ENCODE measurements at places on chromosomes 16 and 17.
A peak's percentile ranks its signal among the peaks of the same experiment; 100 is the strongest.

GRCh38 chr17:73950593-73950914 lies 252.9 kb upstream of the RPL38 start:
- DNase-seq = no peak

DNA sequence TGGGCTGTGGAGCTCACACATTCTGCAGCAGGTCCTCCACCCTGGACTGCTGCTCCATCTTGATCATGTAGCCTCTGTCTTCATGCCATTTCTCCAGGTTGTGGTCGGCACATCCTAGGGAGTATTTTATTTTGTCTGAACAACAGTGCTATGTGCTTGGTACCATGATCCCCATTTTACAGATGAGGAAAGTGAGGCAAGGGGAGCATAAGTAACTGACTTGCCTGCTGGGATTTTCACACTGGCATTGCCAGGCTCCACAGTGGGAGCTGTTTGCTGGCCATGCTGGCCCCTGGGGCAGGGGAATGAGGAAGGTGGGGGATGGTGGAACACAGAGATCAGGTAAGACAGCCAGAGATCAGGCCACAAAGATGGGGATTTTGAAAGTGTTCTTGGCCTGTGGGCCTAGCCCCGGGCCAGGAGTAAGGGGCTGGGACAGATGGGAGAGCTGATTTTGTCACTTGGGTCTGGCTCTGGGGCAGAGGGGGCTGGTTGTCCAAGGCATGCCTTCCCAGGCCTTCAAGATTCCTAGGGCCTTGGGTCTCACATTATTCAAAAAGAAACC lies 9.3 kb upstream of the ZNF500 start:
- DNase-seq = no peak

- no peak for DNase-seq
Measured at GRCh38 chr17:43558805-43559160, 12.6 kb upstream of the ETV4 start.

GRCh38 chr16:11240636-11241473 lies 15.1 kb downstream of the SOCS1 start:
- DNase-seq = no peak

- no peak for DNase-seq
Measured at GRCh38 chr16:74626741-74627416, 20.0 kb upstream of the GLG1 start.

DNA sequence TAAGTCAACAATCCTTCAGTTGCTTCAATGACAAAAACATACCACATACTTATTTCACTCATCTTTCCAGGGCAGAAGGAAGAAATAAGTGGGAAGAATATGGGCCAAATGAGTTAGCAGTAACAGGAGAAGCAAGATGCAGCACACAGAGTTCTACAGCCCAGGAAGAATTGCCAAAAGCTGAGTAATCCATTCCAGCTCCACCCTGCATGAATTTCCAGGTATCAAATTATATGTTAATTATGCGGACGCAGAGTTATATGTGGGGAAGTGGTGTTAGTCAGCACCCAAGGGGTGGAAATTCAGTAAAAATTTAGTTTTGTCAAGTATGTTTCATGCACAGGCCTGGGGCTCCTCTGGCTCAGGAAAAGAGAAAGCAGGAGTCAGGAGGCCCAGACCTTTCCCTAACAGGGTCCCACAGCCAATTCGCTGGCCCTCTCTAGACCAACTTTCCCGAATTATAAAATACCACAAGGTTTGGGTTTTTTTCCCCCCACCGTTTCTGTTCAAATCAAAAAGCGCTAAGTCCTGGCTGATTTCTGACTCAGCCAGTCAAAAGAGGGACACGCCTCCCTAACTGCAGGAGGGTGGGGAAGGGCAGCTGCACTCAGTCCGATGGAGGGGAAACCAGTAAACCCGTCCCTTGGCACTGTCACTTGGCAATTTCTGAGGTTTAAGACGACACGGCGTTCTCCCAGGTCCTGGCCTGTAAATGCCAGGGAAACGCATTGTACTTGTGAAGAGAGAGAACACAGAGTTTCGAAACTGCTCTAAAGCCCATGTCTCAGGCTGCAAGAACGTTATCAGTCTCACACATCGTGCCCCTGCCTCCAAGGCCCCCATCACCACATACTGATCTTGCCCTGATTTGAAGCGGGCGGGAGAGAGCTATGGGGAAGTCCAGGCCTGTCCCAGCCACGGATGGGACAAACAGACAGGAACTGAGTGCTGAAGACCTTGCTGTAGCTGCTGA lies 58.1 kb downstream of the ZFHX3 start:
- DNase-seq = peak; percentile 92

GRCh38 chr16:31367853-31368252 lies 12.9 kb downstream of the ITGAX start:
- no peak for DNase-seq

GRCh38 chr16:49932946-49933345 lies 77.0 kb upstream of the ZNF423 start:
- DNase-seq = peak; percentile 66

- no peak for DNase-seq
Measured at GRCh38 chr16:46884513-46885293, 541 bp downstream of the GPT2 start.

DNA sequence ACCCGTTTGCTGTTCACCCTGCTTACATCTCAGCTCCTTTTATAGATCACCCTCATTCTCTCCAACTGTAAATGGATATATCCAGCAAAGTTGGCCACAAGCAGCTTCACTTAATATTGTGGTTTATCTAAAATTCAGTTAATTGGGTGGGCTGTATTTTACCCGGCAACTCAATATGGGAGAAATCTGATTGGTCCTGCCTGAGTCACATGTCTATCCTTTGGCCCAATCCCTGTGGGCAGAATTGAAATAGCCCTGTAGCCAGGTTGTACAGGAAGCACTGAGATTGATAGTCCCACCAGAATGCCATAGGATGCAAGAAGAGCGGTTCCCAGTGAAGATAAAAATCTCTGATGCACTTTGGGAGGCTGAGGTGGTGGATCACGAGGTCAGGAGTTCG lies 73.2 kb downstream of the AIPL1 start:
- peak; percentile 15 for DNase-seq

DNA sequence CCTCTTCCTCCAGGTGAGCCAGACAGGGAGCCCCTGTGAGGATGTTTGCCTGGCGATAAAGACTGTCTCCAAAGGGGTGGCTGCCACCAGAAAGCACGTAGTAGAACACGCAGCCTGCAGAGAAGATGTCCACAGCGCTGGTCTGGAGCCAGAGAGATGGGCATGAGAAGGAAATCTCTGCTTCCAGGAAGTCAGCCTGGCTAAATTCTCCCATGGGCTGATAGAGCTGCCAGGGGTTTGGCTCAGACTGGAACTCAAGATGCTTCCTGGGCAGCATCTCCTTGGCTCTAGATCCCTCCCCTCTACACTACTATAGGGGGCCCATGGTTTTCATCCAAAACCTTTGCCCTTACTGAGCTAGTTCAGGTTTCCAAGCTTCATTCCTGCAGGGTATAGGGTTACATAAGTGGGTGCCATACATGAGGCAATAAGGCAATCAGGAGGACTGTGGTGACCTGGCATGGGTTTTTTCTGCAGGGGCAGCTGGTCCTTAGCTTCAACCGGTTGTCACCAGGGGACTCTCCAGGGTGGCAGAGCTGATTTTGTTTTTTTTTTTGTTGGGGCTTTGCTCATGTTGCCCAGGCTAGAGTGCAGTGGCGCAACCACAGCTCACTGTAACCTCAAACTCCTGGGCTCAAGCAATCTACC lies 13.6 kb downstream of the PLK1 start:
- DNase-seq = no peak

DNA sequence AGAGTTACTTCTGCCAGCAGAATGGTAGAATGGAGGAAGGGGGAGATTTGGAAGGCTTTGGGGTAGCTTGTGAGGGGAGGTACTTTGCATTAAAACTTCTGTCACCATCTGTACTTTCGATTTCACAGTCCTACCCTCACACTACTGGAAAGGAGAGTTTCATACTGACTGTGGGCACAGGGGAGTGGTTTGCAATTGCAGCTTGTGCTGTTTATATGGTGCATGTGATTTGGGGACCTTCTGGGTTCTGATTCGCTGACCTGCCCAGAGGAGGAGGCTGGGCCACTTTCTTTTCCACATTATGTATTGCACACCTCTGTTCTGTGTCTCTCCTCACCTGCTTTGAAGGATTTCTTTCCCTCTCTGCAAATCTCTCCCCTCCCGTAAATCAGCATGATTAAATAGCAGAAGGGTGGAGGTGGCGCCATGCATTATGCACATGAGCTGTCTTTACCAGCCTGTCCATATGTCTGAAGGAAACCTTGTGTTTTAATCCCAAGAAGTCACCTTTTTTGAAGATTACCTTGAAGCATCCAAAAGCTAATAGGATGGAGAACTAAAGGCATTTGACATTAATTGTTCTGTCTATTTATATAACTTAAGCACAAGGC lies 90.9 kb downstream of the RBFOX1 start:
- DNase-seq = no peak

- DNase-seq = no peak
Measured at GRCh38 chr17:74011966-74012365, 191.5 kb upstream of the RPL38 start.

- no peak for DNase-seq
Measured at GRCh38 chr16:50155925-50156324, 2.8 kb downstream of the TENT4B start.

- peak; percentile 66 for DNase-seq
Measured at GRCh38 chr16:68450741-68451255, 2.5 kb upstream of the SMPD3 start.

DNA sequence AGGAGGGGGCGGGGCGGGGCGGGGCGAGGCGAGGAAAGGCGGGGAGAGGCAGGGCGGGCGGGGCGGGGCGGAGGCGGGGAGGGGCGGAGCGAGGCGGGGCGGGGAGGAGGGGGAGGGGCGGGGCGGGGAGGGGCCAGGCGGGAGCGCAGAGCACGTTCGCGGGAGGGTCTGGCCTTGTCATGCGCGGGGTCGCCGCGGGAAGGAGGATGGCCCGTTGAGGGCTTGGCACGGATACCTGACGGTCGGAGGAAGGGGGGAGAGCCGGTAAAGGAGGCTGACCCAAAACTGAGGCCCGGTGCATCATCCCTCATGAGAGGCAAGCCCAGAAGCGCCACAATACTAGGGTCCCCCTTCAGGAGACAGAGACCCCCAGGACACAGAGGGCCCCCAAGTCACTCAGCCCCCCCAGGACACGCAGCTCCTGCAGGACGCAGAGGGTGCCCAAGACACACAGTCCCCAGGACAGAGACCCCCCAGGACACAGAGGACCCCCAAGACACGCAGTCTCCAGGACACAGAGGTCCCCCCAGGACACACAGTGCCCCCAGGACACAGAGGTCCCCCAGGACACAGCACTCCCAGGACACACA lies 593 bp upstream of the WDR45B start:
- DNase-seq = peak; percentile 34

DNA sequence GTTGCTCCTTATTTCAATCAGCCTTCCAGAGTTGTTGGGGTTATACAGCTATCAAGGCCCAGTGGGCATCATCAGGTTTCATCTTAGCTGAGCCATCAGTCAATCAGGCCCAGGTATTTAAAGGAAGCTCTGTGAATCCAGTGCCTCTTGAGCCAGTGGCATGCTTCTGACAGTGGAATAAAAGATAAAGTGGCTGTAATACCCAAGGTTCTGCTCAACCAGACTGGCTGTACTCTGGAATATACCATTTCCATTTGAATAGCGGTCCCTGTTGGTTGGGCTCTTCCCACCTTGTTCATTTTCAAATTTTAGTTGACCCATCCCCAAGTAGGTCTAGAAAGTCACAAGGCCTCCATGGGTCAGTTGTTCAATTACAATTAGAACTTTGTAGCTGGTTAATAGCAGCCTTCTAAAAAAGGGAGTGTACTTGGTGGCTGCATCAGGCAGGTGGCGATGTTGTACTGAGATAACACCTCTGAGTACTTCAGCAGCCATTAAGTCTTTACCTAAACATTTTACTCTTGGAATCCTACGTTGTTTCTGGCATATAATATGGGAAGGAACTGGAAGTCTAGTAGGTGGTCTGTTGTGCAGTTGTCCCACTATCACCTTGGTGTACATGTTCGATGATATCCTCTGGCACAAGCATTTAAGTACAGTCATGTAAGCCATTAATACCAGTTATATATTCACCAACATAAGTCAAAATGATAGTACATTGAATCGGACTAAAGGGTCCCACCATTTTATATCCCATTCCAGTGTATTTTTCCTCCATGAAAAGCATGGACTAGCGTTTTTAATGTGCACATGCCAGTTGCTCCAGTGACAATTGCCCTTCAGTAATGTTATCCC lies 294.1 kb downstream of the BCAS3 start:
- DNase-seq = peak; percentile 56

DNA sequence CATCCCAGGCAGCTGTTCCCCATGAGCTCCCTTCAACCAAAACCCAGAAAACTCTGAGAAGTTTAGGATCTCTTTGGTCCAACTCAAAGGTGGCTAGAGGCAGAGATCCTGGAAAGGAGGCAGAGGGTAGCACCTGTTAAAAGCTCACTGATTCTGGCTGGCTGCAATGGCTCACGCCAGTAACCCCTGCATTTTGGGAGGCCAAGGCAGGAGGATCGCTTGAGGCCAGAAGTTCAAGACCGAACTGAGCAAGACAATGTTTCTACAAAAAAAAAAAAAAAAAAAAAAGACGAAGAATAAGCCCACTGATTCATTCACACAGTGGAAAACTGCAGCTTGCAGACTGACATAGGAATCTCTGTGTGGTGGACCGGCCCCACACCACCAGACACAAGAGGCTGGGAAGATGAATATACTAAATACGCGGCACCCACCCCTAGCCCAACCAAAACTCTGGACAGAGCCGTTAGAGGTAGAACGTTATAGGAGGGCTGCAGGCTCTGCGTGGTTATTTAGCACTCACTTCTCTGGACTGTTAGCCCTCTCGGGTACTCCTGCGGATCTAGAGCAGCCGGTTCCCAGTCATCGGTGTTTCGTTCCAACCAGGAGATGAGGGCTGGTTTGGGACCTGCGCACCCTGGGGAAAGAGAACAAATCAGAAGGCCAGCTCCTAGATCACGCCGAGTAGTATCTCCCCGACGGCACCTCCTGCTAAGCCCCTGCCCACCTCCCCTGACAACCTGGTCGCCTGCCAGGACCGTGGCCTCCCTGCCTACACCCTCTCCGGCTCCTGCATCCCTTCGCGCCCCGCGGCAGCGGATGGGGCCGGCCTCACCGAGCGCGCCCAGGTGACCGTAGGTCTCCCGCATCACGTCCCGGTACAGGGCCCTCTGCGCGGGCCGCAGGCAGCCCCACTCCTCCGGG lies 925 bp downstream of the ZNF689 start:
- DNase-seq = peak; percentile 38

DNA sequence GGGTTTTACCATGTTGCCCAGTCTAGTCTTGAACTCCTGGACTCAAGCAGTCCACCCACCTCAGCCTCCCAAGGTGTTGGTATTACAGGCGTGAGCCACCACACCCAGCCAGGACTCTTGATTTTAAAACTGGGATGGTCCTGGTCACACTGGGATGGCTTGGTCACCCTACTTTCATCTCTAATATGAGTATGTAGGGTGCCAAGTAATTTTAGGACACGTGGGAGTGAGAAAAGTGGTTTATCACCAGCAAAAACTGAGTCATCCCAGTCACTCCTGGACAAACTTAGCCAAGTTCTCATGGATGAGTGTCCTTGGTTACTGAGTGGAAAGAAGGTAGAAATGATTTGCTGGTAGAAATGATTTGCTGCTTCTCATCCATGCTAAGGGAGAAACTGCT lies 9.9 kb downstream of the CLEC19A start:
- no peak for DNase-seq

DNA sequence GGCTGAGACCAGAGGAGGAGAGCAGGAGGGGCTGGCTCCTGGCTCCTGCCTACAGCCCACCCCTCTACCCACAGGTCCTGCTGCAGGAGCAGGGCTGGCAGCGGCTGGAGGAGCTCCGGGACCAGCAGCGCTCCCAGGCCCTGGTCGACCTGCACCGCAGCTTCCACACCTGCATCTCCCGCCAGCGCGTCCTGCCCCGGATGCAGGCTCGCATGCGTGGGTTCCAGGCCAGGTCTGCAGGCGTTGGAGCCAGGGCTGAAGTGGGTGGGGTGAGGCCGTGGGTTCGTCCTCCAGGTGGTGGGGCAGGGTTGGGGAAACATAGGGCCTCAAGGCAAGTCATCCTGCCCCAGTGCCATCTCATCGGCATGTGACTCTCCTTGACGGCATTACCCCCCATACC lies 18.2 kb downstream of the MYO15B start:
- no peak for DNase-seq
